ENCODE measurements at places on chromosomes 4 and X. TPM values are rescaled to one million over a fixed set of nuclear protein-coding genes. Genes with fewer than 3 reads are reported as not detected.

GRCh38 chrX:71998836-71999509 is 88.3 kb downstream of the NHSL2 start:
- peaks cover 1% of the 10 kb centered on the region for H3K27me3 ChIP-seq
- peaks cover 15% of the 10 kb centered on the region for H3K4me1 ChIP-seq
- H3K36me3 ChIP-seq, result peaks cover 6% of the 10 kb centered on the region
- H3K4me3 ChIP-seq, result no peak overlapping the region
- H3K27ac ChIP-seq, result no peak overlapping the region

DNA sequence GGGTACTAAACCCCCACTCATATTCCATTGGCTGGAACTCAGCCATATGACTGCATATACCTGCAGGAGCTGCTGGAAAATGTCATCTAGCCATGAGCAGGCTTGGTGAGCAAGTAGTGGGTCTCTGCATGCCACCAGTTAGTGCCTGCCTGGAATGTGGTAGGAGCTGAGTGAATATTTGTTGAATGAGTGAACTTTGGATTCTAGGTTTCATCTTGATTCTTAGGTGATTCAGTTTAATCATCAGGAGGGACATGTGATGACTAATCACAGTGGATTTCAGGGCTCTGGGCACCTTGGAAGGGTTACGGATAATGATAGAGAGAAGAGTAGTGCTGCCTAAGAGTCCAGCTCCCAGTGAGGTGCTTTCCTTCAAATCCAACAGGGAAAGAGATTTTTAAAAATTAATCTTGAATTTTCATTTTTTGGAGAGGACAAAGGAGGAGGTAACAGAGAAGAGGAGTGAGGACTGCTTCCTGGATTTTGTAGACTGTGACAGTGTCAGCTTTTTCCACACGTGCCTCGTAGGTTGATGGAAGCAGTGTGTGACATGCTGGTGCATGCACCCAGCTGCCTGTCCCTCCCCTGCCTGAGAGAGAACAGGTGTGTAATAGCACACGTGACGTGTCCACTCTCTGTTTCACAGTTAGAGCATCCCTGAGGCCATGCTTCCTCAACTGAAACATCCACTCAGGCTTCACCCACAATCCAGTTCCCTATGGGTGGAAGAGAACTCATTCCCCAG is 30.4 kb downstream of the NHS start:
- H3K4me3 ChIP-seq, result no peak overlapping the region
- no peaks in the 10 kb centered on the region for H3K36me3 ChIP-seq
- H3K4me1 ChIP-seq, result no peaks in the 10 kb centered on the region
- H3K27me3 ChIP-seq, result peaks cover 3% of the 10 kb centered on the region

DNA sequence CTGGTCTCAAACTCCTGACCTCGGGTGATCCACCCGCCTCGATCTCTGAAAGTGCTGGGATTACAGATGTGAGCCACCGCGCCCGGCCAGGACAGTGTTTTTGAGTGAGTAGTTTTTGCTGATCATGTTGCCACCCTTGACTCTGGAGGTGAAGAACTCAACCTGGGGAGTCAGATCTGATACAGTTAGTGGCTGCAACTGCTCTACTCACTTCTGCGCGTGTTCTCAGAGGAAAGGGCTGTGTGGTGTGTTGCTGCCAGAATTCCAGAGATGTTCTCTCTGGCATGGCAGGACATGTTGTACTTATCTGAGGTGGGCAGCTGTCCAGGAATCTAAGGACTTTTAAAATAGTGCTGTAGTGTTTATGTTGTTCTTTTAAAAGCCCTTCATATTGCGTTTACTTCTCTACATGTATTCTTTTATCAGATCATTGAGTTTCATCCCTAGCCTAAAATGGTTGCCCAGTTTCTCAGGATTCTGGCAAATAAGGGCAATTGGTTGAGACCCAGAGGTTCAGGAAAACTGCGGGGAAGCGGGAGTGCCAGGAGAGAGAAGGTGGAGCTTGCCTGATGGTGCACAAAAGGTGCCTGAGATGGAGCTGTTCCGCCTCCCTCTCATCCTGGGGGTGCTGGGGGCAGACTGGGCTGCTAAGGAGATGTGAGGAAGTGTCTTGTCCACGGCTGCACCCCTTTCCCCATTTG is 97.7 kb downstream of the ARHGAP10 start:
- H3K27ac ChIP-seq, result peak overlapping the region; percentile 34
- H3K4me1 ChIP-seq, result peaks cover 74% of the 10 kb centered on the region
- DNase-seq, result no peak
- H3K4me3 ChIP-seq, result no peak overlapping the region
- peaks cover 17% of the 10 kb centered on the region for H3K36me3 ChIP-seq
- peaks cover 2% of the 10 kb centered on the region for H3K27me3 ChIP-seq

DNA sequence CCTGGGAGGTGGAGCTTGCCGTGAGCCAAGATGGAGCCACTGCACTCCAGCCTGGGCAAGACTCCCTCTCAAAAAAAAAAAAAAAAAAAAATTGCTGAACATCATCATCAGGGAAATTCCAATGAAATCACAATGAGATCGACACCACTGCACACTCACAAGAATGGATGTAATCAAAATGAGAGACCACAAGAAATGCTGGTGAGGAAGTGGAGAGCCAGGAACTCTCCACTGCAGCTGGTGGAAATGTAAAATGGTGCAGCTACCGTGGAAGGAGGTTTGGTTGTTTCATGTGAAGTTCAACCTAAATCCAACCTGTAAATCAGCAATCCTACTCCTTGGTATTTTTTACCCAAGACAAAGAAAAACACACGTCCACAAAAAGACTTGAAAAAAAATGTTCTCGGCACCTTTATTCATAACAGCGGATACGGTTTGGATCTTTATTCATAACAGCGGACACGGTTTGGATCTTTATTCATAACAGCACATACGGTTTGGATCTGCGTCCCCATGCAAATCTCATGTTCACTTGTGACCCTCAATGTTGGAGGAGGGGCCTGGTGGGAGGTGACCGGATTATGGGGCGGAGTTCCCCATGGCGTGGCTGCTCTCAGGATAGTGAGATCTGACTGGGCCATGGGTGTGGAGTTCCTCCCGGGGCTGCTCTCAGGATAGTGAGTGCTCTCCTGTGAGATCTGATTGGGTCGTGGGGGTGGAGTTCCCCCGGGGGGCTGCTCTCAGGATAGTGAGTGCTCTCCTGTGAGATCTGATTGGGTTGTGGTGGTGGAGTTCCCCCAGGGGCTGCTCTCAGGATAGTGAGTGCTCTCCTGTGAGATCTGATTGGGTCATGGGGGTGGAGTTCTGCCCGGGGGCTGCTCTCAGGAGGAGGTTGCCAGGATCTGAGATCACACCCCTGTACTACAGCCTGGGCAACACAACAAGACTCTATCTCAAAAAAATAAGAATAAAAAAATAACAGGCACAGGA is 7.7 kb downstream of the GAK start:
- peaks cover 80% of the 10 kb centered on the region for H3K4me1 ChIP-seq
- peaks cover 4% of the 10 kb centered on the region for H3K27me3 ChIP-seq
- peak overlapping the region; percentile 64 for H3K27ac ChIP-seq
- DNase-seq, result no peak

The MAGEA11 gene
- polyA plus RNA-seq, result not detected

The POF1B gene
- polyA plus RNA-seq, result not detected

All from immature natural killer cell (primary cell).